NCI-H748 treated with DMSO at 0.1 percent for 48 hours (cell line): ENCODE measurements at places on chromosomes 11 and 22.

DNA sequence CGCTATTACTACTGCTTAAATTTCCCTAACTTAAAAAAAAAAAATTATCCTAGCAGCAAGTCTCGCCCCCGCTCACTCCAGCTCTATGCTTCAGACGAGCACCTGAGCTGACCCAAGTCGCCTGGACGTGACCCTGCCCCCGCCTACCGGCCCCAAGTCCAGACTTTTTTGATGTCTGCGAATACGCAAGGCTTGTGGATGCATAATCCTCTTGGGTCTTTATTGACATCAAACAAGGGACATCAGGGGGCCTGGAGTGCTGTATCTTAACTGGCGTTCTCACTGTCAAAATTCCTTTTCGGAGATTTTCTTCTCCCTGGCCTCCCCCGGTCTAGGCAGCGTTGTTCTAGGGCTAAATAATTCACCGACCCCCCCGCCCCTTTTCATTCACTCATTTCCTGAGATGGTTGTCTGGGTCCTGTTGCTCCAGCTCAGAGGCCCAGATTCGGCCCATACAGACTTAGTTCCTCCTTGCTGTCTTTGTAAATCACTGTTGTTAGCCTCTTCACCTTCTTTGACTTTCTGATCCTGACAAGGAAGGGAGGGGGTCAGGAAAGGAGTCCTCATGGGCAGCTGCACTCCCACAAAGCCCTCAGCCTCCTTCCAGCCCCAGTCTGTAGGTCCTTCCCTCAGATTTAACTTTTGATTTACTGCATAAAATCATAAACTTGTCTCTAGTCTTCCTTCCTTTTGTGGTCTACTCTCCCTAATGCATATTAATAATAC, 601 bp upstream of the LRP4 start:
- DNase-seq, result no peak

GRCh38 chr11:117725048-117725734, 71.8 kb downstream of the DSCAML1 start:
- DNase-seq, result no peak

DNA sequence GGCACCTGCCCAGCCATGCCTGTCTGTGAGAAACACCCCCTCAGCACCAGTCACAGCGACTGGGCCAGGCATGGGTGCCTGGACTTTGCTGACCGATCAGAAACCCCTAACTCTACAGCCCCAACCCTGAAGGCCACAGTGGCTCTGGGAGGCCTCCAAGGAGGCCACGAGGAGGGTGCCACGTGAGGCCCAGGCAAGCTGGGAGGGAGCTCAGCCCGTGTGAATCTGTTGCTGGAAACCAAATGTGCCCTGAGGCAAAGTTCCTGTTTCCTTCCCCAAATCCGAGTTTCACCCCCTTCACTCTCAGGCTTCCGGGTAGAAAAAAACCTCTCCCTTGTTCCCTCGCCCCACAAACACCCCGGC, 1.3 kb downstream of the UNC93B1 start:
- no peak for DNase-seq

- no peak for DNase-seq
Measured at GRCh38 chr11:130037058-130037457, 32.6 kb upstream of the APLP2 start.

DNA sequence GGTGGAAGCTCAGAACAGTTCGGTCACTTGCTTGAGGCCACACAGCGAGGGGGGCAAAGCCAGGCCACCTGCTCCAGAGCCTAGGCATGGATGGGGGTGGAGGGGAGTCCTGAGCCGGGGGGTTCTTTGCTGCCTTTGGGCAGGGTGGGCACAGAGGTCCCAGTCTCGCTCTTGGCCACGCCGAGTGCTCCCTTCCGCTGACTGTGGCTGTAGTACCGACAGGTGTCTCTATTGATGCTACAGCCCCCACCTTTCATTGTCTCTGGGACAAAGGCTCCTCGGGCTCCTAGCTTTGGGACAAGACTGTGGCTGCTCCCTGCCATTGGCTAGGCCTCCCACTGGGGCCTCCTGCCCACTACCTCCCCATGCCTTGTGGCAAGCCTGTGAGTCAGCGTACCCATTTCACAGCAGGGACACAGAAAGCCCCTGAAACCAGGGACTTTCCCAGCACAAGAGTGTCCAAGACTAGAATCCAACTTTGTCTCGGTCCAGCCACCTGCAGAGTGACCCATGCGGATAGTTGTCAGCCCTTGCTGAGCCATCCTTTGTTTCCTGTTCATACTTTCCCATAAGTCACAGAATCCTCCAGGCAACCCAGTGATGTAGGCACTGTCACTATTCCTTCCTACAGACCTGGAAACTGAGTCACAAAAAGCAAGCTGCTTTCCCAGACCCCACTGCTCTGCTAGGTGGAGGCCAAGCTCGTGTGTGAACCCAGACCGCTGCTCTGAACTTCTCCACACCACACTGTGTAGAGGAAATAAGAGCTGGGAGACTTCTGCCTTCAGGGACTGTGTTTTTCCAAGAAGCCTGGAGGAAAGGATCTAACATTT, 17.2 kb downstream of the MYEOV start:
- DNase-seq, result no peak

DNA sequence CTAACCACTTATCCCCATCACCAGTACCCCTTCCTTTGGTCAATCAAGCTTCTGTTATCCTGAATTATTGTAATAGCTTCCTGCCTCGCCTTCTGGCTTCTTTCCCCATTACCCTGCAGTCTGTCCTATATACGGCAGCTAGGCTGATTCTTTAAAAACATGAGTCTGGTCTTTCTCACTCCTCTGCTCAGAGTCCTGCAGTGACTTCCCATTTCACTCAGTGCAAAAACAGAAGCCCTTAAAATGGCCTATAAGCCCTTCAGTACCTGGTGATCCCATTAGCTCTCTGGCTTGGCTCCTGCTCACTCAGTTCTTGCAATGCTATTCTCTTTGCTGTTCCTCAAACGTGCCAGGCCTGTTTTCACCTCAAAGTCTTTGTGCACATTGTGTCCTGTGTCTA, 58.4 kb downstream of the JRKL start:
- no peak for DNase-seq

GRCh38 chr22:42934338-42934737, 77.3 kb upstream of the ARFGAP3 start:
- no peak for DNase-seq

DNA sequence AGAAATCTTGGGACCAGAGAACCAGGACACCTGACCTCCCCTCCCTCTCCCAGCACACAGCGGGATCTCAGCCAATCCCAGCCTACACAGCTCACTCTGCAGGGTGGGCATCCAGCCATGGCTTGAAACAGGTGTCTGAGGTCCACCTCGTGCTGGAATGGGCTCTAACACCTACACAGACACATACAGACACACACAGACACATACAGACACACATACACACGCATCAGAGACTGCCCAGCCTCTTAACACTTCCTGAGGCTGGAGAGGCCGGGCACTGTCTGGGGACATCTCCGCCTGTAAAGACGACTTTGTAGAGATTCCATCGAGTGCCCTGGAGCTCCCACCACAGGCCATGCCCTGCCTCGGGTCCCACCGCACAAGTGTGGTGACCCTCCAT, 36.7 kb downstream of the CAPN1 start:
- DNase-seq, result no peak

GRCh38 chr11:109426442-109427240, 4.7 kb downstream of the C11orf87 start:
- no peak for DNase-seq

DNA sequence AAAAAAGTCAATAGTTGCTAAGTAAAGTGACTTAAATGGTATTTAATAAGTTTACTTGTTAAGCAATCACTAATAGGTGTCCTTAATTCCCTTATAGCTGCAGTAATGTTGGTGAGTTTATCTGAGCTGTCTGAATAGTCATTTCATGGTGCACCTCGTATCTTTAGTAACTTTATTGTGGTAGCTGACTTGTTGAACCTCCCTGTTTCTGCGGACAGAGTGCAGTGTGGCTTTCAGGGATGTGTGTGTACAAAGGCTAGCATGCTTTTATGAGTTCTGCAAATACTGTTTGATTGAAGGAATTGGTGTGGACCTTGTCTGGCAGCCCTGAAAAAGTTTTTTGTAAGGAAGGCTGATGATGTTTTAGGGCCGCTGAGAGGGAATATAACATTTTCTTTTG, 2.6 kb downstream of the ZNRF3 start:
- DNase-seq, result no peak

- no peak for DNase-seq
Measured at GRCh38 chr11:121412000-121412587, 40.0 kb upstream of the SORL1 start.

- DNase-seq, result no peak
Measured at GRCh38 chr11:131307506-131307905, 62.9 kb upstream of the NTM start.

DNA sequence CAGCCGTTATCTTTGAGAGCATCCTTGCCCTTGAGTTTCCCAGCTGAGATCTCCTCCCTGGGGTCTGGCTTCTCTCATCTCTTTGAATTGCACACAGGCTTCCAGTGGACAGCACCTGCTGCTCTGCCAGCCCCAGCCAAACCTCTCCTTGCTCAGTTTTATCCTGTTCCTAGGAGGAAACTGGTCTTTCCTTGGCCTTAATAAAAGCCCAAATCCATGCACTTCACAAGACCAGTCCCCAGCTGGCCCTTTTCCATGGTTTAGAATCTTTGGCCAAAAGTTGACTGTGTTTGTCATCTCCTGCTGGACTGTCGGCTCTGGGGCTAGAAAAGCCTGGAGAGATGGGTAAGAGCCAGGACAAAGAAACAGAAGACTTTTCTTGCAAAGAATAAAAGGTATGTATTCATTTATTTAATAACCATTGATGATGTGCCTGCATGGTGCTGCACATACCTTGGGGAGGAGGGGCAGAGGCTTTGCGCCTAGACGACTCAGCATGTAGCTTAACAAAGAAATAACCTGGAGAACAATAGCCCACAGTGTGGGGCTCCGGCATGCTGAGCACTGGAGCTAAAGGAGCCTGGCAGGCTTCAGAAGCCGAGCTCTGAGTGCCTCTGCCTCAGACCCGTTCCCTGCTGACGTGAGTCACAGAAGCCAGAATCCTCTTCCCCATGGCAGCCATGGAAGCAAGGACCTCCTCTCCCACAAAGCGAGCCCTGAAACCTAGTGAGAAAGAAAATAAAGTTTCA, 319.3 kb upstream of the B3GAT1 start:
- DNase-seq, result no peak

- DNase-seq, result no peak
Measured at GRCh38 chr11:29317694-29318093, 699.1 kb downstream of the KCNA4 start.

GRCh38 chr22:48704335-48704734, 1123.3 kb downstream of the BRD1 start:
- no peak for DNase-seq

DNA sequence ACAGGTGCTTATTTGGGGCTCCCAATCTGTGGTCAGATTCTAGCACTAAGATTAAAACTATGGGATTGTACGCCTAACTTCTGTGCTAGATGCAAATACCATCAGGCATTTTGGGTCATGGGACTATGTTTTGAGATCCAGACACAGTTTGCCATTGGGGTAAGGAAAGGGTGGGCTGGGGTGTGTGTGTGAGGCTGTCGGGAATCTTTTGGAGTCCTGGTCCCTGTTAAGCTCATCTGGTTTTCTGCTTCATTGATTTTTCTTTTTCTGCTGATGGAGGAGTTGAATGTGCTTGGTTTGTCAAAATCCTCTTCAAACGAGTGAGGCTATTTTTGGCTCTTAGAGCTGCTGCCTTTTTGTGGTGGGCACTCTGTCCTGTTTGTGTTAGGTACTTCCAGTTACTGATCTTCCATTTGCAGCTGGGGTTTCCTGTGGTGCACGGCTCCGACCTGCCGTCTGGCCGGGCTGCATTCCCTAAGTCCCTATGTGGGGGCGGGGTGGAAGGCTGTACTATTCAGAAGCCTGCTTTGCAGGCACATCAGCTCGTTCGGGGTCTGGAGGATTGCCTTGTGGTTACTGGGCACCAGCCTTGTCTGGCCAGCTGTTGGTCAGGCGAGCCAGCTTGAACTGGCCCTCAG, 2.9 kb downstream of the BCR start:
- DNase-seq, result no peak

GRCh38 chr22:32643246-32643645, 158.3 kb upstream of the TIMP3 start:
- DNase-seq, result no peak

DNA sequence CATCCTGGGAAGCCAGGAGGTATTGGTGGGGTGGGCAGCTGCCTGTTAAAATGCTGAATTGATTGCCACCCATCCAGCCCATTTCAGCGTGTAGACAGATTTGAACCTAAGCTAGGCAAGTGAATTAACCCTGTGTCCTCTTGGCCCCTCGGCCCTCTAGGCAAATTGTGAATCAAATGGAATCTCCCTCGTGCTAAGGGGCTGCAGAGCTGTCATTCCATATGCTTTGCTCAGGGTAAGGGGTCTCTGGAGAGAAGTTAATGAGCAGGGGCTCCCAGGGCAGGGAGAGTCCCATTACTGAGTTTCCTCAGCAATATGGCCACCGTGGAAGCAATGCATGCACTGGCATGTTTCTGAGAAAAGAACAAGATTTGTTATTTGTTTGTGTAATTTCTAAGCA, 117.7 kb upstream of the RCN1 start:
- no peak for DNase-seq

- DNase-seq, result no peak
Measured at GRCh38 chr11:130829920-130830511, 86.3 kb downstream of the SNX19 start.

DNA sequence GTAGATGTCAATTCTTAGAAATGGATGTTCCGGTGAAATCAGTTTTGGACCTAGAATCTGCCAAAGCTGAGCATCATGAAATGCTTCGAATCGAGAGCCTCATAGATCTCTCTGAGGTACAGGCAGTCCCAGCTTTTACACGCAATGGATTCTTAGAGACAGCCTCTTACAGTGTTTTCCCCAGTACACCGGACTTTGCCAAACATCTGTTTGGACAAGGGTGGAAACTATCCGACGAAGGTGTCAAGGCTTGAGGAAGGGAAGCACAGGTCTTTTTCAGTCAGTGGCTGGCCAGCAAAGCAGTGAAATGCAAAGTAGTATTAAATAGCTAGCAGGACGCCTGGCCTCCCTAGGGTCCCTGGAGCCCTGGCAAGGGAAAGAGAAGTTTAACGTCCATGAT, 4.9 kb downstream of the GRK3 start:
- no peak for DNase-seq
